ENCODE measurements at places on chromosomes 7 and 10.

DNA sequence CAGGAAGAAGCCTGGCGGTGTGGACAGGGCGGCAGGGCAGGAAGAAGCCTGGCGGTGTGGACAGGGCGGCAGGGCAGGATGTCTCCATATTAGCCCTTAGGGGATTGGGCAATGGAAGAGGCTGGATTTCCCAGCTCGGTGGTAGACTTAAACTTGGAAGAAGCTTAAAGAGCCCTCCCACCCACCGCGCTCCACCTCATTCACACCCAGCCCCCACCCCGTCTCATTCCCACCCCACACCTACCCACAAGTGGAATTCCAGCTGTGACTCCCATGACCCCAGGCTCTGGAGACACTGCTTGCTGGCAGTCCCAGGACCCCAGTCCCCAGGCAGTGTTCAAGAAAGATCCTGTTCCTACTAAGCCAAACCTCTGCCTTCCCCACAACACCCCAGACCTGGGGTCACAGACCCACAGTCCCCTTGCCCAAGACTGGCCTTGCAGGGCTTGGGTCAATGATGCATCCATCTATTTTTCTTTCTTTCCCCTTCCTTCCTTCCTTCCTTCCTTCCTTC is 34.0 kb downstream of the SPDYE6 start:
- DNase-seq, result no peak

GRCh38 chr7:101206665-101207042 is 5.8 kb upstream of the MOGAT3 start:
- DNase-seq, result no peak

DNA sequence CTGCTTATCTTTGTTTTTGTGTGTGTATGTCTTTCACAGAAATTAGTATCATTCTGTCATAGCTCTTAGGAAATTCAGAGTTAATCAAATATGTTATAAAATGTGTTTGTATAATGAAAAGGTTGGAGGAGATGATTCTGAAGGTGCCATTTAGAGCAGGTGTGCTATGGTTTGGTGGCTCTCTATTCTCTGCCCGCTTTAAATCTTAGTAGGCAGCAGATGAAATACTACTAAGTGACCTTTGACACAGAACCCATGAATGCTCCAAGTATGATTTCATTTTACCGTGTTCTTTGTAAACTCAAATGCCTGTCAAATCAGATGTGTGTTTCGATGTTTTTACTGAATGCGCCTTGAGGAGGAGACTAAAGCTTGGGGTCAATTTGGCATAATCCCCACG is 24.5 kb downstream of the ZEB1 start:
- no peak for DNase-seq

GRCh38 chr7:28083164-28083997 is 97.2 kb downstream of the JAZF1 start:
- no peak for DNase-seq

DNA sequence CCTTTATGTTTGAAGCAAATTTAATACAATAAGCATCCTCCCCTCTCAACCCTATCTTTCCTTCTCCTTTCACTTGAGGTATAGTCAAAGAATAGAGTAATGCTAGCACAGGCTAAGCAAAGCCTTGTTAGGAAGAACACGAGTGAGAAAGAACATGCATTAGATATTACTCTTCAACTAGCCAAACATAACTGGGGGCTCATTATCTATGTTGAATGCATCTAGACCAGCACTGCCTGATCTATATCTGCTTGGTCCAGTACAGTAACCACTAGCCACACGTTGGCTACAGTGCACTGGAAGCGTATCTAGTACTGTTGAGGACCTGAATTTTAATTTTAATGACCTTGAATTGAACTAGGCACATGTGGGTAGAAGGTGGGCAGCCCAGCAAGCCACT is 21.0 kb downstream of the SFMBT2 start:
- DNase-seq, result no peak

- peak; percentile 85 for DNase-seq
These were observed 4.3 kb downstream of the NOC3L start for GRCh38 chr10:94358480-94358879.

- no peak for DNase-seq
These were observed 2.8 kb downstream of the SHH start for GRCh38 chr7:155809332-155809946.

DNA sequence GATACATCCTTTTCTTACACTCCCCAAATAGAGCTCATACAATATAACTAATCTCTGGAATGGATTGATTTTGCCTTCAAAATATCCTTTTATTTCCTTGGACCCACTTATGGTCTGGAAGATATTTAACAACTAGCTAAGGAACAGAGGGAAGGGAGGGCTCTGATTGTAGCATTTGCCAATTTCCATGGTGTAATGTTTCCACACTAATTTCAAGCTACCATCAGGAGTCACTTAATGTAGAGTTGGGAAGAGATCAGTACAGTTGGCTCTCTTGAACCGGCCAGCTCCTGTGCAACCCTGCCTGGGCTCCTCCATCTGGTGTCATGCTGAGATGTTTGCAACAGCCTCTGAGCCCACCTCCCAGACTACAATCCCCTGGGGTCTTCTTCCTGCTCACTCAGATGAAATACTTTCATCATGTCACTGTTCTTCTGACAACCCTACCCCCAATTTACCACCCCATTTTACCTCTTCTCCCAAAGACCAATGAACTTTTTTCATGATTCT is 8.0 kb upstream of the IL6 start:
- no peak for DNase-seq

GRCh38 chr10:78764436-78764835 is 304.3 kb upstream of the ZMIZ1 start:
- no peak for DNase-seq

GRCh38 chr10:116470768-116471415 is 43.2 kb downstream of the PNLIPRP3 start:
- no peak for DNase-seq

- no peak for DNase-seq
These were observed 206.6 kb upstream of the BMPER start for GRCh38 chr7:33698692-33699128.

GRCh38 chr10:96313344-96313743 is 9.1 kb downstream of the DNTT start:
- DNase-seq, result no peak

GRCh38 chr7:157278791-157279724 is 57.7 kb upstream of the DNAJB6 start:
- DNase-seq, result no peak

DNA sequence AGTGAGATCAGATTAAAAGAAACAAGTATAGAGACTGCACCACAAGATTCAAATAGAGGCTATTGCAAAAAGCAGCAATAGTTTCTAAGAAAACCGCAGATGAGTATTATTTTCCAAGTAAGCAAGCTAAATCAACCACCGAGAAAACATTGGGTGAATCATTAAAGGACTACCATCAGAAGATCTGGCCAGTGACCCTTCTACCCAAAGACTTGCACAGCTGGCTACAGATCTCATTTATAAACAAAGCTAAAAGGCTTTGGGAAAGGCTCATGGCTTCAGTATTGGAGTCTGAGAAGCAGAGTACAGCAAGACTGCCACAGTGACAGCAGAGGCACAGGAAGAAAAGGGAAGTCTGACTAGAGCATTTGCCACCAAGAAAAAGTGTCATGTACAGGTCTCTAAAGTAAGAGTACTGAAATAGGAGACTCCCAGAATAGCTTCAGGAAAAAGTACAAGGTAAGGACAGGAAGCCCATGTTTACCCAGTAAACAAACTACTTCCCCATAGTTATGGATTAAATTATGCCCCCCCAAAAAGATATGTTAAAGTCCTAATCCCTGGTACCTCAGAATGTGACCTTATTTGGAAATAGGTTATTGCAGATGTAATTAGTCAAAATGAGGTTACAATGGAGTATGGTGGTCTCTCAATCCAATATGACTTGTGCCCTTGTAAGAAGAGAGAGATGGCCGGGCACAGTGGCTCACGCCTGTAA is 19.0 kb downstream of the STEAP1 start:
- no peak for DNase-seq

- no peak for DNase-seq
These were observed 219.8 kb downstream of the CTNNA3 start for GRCh38 chr10:67476201-67476600.

All from non-pigmented ciliary epithelial cell (primary cell).